Iris pigment epithelial cell (primary cell): ENCODE measurements at places on chromosomes 11 and 22.

DNA sequence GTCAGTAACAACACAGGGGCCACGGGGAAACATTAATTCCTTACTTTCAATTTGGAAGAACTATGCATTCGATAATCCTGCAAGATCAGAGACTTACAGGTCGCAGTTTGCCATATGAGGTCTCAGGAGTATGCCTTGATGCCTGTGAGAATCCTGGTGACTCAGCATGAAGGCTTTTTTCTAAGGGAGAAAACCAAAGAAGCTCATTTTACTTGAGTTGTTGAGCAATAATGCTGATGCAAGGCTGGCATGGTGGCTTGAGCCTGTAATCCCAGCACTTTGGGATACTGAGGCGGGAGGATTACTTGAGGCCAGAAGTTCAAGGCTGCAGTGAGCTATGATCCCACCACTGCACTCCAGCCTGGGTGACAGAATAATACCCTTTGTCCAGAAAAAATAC, 26.6 kb downstream of the ATG16L2 start:
- DNase-seq: peak; percentile 96

GRCh38 chr11:78699609-78700135, 125.0 kb upstream of the NARS2 start:
- no peak for DNase-seq

DNA sequence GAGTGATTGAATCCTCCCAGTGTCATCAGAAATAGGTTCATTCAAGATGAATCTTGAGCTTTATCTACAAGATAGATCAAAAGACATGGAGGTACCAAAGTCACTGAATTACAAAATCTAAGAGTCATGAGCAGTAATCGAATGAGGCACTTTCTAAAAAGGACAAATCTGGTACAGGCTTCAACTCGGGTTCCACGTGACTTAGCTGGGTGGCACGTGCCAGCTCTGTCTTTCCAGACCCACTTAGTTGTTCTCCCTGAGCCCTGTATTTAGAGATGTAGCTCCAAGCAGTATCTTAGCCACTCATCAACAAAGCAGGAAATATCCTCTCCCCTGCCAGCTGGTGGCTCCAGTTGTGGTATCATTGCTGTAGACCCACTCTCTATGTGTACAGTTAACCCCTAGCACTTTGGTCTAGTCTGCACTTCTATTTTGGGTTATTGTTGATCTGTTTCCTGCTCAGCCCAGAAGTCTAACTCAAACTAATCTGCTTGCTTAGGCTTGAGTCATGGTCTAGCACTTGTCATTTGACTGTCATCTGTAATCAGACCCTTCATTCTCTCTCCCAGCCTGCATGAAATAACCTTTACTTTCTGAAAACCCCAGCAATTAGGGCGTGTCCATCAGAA, 528.7 kb downstream of the ETS1 start:
- no peak for DNase-seq

GRCh38 chr11:112685111-112685510, 276.1 kb upstream of the NCAM1 start:
- DNase-seq: no peak
